ENCODE measurements at places on chromosomes 4 and X.

DNA sequence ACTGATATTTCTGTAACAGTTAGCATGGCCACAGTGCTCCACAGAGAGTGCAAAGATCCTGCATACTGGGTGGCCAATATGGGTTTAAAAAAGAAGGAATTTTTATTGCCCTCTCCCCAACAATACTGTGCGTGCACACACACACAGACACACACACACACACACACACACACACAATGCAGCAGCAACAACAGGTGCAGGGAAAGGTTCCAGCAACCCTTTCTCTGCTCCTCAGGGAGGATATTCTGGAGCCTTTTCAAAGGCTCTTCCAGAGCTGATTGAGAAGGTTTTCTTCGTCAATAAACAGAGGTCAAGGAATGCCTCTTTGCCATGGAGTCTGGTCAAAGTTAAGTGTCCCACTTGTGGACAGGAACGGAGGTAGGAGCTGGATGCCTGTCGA is 84.8 kb upstream of the ZFP42 start:
- DNase-seq: no peak

DNA sequence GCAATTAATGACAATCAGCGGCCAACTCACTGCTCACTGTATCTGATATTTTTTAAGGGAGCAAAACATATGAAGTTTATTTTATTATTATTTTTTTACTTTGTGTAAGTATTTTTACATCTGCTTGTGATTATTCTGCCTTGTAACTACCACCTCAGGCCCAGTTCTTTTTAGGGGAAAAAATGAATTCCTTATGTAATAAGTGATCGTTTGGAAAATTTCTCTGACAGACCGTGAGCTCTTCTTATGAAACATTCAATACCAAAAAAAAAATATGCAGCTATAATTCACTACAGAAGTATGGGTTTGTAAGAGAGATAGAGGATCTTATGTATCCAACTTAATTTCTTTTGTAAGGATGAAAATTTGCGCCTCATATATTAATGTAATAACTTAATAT is 33.5 kb upstream of the STOX2 start:
- no peak for DNase-seq

DNA sequence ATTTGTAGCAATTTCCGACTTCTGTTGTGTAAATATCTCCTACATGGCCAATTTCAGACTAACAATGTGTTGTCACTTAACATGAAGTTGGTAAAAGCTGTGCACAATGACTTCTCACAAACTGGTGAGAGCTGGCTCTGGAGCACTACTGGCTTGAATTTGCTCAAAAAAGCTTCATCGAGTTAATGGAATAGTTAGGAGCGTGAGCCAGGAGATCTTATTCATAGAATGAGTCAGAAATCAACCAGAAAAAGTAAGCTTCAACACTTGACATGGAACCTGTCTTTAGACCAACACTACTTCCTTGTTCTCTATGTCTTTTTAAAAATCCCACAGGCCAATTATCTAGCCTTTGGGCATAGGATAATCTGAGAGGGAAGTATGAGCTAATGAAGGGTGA is 7.9 kb upstream of the CHRDL1 start:
- DNase-seq: no peak

DNA sequence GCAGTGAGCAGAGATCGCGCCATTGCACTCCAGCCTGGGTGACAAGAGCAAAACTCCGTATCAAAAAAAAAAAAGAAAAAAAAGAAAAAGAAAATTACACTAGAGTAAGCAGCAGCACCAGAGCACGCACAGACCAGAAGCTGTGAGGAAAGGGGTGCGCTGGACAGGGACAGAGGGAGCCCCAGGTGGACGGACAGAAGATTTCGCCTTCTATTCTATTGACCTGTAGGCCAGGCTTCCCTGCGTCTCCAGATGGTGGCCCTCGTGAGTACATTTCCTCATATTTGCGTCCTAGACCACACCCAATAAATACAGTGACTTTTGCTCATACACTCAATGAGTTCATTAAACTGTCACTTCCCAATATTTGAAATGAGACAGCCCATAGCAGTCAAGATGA is 19.1 kb downstream of the MTNR1A start:
- no peak for DNase-seq

DNA sequence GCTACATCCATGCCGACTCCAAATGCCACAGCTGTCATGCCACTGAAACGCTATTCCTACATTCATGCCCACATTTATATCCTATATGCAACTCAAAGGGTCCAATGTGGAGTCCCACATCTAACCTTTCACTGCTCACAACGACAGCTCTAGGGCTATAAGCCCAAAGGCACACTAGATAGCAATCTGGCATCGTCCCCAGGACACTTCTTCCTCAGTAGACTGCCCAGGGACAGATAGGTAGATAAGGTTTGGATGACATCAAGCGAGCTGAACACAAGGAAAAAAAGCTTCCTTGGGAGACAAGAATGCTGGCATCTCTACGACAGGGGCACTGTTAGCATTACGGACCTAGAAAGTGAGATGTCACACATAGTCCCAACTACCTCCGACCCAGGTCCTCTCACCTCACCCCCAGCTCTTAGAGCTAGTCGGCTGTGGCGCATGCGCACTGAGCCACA is 685 bp downstream of the RAB9B start:
- no peak for DNase-seq

DNA sequence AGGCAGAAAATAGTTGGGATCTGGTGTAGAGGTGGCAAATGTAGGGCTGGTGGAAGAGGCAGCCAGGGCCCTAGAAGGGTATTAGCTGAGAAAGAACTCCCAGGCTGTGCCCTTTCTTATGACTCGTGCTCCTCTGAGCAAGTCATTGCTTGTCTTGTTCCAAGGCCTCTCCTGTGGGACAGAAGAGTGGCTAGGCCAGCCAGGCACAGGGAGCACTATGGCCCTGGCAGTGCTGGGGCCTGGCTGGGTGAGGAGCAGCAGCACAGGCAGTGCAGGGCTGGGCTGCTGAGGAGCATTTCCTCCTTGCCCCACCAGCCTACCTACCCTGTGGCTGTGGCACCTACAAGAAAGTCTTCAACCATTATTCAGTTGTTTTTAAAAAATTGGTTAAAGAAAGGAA is 298.5 kb upstream of the NR3C2 start:
- DNase-seq: no peak

GRCh38 chrX:113136836-113137235 is 296.2 kb upstream of the AMOT start:
- DNase-seq: no peak

GRCh38 chr4:26412381-26413372 is 77.6 kb downstream of the CCKAR start:
- no peak for DNase-seq

DNA sequence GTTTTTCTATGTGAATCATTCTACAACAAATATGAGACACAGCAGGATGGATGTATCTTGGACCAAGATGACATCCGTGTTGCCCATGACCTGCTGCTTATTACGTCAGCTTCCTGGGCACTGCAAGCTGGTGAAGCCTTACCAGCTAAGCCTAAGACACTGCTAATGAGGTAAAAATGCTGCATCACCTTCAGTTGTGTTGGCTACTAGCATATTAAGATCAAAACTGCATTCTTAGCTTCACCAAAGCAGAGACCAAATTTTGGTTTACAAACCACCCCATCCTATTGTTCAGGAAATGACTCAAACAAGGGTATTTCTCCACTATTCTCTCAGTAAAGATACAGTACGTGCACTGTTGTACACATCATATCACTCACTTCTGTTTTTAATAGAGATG is 50.3 kb downstream of the MAML3 start:
- no peak for DNase-seq

DNA sequence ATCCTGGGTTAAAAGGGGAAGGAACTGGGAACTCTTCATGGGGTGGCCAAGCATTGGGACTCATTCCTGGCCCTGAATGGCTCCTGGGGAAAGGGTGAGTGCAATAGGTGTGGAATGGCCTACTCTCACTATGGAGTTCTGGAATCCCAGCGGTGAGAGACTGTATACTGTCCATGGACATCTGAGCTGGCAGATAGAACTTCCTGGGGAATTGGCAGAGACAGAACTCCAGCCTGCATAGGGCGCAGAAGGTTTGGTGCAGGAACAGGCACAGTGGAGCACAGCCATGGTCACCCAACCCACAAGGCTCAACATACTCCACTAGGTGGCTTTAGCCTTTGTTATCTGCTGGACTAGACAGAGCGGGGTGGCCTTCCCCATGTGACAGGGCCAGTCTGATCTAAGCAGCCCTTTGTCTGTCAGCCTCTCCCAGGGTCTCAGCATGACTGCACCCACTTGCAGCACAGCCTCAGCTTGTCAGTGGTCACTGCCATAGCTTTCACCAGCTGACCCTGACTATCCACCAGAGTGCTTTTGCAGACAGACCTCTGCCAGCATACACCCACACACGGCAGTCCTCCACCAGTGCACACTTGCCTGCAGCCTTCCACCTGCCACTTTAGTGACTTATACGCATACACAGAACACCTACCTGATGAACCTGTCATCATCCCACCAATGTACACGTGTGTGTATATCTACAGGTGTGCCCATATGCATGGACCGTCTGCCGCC is 48.4 kb downstream of the TECRL start:
- no peak for DNase-seq

- no peak for DNase-seq
Observed at GRCh38 chr4:54607521-54607920, 50.2 kb upstream of the KIT start.

GRCh38 chrX:116493271-116493670 is 30.5 kb upstream of the CT83 start:
- no peak for DNase-seq

- DNase-seq: no peak
Observed at GRCh38 chr4:36004204-36004851, 240.0 kb downstream of the ARAP2 start.

DNA sequence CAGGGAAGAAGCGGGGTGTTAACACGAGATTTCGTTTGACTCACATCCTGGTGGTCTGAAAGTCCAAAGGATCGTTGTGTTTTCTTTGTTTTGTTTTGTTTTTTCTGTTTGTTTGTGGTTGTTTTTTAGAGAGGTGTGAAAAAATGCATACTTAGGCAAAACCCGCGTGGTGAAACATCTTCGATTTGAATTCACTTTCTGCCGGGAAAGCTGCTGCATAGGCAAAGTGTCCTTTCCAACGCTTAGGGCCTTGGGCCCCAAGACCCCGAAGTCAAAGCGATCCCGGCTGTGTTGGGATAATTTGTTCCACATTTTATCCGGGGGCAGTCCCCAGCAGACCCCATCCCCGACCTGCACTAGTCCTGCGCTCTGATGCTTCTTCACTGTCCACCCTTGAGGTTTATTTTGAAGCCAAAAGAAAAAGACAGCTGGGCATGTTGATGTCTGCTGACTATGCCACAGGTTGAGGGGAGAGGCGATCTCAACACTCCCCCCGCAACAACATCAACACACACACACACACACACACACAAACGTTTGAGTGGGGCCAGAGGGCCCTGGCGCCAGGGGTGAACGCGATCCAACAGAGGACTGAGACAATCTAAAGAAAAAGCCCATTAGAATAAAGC is 2.0 kb downstream of the MSX1 start:
- DNase-seq: no peak

DNA sequence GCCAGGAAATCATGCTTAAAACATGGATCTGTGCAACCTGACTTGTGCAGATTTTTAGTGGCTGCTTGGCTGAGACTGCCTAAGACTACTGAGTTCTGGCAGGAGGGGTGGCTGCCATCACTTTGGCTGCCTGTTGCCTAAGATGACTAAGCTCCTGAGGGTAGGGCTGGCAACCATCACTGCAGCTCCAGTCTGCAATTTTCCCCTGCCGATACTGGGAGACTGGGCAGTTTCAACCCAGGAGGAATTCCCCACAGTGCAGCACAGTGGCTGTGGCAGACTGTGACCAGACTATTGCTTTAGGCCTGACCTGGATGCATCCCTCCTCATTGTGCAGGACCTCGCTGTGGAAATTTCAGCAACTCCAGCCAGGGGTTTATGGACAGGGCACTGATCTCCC is 544.9 kb downstream of the ANKRD50 start:
- no peak for DNase-seq

DNA sequence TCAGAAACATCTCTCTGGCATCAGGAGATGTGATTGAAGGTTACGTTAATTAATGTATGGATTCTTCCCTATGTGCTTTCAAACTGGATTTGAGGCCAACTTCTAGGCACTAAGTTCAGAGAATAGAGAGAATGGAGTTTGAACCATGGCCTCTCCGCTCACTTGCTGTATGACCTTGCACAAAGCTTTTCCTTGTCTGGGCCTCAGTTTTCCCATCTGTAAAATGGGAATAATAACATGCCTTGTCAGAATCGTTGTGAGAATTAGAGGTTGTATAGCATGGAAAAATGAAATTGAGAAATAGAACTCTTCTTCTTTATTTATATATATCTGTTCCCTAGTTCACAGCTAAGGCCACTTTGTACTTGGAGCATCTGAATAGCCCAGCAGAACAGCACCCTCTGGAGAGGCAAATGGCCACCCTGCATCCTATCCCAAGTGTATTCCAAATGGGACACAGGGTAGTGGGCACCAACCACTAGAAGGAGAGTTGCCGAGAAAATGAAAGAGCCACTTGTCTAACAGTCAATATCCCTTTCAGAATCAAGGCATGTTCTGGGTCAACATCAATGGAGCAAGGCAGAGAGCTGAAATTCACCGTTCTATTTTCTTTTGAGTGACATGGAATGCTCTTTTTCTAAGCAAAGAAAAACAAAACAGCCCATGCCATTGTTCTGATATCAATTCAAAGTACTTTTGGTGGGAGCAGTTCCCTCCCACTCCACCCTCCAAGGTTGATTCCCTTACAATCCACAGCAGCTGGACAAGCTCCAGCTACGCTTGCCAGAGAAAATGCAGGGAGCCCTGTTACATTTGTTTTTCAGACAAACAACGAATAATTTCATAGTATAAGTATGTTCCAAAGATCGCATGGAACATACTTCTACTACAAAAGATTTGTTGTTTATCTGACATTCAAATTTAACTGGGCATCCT is 23.3 kb upstream of the MTM1 start:
- no peak for DNase-seq

- DNase-seq: no peak
Observed at GRCh38 chr4:139243448-139244365, 36.3 kb downstream of the MGARP start.

GRCh38 chr4:42216664-42217063 is 64.2 kb upstream of the BEND4 start:
- DNase-seq: no peak

DNA sequence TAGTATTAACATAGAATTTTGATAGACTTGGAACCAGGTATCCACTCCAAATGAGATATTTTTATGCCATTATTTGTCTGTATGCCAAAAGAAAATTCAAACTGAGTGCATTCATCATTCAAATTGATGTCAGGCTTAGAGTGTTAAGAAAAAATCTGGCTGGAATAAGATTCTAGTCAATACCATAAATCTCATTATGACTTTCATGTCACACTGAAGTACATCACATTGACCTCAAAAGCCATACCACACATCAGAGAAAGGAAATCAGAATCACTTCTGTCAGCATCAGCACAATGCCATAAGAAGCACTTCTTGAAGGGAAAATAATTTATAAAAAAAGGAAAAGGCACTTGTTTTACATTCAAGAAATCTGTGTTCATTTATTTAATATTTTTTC is 119.0 kb upstream of the BMP3 start:
- no peak for DNase-seq

GRCh38 chr4:6529021-6529420 is 46.0 kb upstream of the MAN2B2 start:
- DNase-seq: no peak

All from stimulated activated CD8-positive, alpha-beta memory T cell treated with anti-CD3 and anti-CD28 coated beads, Interleukin-7, amount 100 ng/mL, for 4 hours (primary cell).